ENCODE measurements at places on chromosomes 2 and 18.

DNA sequence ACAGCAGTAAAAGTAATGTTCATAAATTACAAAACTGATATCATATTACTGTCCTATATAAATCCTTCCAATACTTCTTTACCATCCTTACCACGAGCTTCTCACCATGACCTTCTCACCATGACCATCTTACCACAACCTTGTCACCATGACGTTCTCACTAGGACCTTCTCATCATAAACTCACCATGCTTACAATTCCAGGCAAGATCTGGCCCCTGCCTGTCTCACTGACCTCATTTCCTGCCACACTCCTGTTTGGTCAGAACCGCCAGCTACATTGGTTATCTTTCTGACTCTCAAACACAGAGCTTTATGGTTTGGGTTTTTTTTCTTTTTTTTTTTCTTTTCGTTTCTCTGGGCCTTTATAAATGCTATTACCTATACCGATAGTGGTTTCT is 827.6 kb downstream of the RNF144A start:
- DNase-seq: no peak

- DNase-seq: no peak
Measured at GRCh38 chr2:155033652-155034051, 335.2 kb downstream of the KCNJ3 start.

DNA sequence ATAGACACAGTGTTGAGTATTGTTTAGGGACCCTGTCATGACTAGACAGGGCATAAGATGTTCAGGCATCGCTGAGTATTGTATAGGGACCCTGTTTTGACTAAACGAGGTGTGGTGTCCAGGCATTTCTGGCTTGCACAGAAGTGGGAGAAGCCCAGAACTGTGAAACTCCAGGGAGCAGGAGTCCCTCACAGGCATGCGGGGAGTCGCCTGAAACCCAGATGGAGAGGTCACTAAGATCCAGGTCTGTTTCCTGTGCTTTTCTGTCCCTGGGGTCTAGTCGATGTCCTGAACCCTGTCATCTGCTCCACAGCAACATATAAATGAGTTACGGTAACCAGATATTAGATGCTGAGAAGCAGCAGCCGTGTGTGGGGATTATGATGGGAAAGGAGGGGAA is 469.0 kb upstream of the SALL3 start:
- no peak for DNase-seq

DNA sequence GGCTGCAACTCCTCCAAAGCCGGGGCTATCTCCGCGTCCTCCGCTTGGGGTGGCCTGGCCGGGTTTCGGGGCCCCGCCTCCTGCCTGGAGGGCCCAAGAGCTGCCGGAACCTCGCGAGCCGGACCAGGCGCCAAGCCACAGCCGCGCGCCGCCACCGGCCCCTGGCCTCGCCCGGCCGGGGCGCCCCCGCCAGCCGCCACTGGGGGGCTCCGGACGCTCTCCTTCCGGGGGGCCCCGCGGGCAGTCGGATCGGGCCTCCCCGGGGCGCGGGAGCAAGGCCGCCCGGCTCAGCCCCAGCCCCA is 17.4 kb upstream of the HAAO start:
- no peak for DNase-seq

DNA sequence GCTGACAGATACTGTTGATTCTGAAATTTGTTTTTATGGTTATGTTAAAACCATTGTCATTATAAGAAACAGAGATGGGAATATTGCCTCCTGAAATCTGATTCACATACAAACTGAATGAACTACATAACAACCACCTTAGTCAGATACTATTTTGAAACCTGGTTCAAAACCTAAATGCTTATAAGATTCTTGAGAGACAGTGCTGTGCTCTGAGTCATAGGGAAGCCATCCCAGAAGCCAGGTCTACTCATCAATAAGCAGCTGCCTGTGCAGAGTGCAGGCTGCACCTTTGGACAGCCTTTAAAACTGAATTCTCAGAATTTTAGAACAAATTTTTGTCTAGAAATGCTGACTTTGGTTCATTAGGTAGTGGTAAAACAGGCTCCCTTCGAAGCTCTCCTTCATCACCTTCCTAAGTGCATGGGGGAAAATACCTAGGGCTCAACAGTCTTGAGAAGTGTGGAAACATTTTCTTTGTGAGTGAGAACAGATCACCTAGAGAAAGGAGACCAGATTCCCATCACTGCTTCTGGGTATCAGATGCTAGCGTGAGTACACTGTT is at the start of gene SERPINB7:
TSS of gene SERPINB7 (plus strand) at position 253 of the 565 bp plus-strand sequence. CDS start 6,955 bp downstream, outside the sequence.
- DNase-seq: peak; percentile 94

GRCh38 chr18:67417864-67418523 is 98.5 kb downstream of the DSEL start:
- peak; percentile 12 for DNase-seq

- DNase-seq: no peak
Measured at GRCh38 chr2:12046641-12047040, 300.2 kb downstream of the LPIN1 start.

DNA sequence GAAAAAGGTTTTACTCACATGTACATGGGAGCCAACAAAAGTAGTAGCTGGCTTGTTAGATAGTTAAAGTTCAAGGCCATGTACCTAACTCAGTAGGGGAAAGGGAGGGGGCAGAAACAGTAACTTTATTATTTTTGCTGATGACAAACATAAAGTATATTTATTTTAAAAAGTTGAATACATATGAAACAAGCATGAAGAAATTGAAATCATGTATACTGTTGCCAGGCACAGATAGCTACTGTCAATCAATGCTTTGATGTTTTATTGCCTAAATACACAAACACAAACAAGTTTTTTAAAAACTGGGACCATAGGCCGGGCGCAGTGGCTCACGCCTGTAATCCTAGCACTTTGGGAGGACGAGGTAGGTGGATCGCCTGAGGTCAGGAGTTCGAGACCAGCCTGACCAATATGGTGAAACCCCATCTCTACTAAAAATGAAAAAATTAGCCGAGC is 7.6 kb upstream of the PSD4 start:
- no peak for DNase-seq

- no peak for DNase-seq
Measured at GRCh38 chr2:33246432-33246831, 230.0 kb upstream of the RASGRP3 start.

DNA sequence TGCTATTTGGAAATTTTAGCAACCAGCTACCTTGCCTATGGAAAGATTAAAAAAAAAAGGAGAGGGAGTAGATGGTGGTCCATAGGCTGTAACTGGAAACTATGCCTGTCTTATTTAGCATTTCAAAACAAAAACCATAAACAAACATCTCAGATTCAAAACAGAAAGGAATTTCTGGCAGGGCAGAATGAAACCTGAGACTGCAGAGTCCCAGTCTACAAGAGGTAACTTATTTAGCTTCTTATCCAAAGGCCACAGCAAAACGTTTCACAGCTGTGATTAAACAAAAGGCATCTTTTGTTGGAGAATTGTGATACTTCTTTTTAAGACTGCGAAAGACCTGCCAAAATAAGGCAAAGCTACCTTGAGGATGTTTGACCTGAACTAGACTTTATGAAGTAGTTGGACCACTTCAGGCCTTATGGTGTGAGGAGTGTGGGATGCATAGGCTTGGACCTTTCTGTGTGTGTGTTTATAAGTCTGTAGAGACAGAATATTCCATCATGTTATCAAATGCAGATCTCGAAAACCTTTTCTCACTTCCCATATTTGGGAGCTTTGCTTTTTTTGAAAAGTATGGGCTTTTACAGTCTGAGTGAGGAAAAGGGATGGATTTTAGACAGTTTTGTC is 11.0 kb downstream of the CRIM1 start:
- no peak for DNase-seq

DNA sequence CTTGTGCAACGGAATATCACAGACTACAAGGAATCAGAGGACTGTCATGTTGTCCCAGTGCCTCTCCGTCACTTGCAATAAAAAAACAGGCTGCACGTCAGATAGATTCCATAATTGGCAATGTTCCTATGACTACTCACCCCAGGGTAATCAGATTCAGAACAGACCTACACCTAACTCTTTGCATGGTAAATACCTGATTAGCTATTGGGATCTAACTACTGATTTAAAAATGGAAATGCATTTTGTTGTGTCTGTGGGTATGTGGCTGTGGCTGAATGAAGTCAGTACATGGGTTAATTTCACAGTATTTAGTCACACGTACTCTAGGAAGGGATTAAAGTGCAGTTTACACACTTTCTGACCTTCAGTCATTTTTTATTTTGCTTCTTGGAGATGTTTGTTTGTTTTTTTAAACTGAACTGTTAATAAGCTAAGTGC is 91.7 kb downstream of the SCN3A start:
- DNase-seq: no peak

DNA sequence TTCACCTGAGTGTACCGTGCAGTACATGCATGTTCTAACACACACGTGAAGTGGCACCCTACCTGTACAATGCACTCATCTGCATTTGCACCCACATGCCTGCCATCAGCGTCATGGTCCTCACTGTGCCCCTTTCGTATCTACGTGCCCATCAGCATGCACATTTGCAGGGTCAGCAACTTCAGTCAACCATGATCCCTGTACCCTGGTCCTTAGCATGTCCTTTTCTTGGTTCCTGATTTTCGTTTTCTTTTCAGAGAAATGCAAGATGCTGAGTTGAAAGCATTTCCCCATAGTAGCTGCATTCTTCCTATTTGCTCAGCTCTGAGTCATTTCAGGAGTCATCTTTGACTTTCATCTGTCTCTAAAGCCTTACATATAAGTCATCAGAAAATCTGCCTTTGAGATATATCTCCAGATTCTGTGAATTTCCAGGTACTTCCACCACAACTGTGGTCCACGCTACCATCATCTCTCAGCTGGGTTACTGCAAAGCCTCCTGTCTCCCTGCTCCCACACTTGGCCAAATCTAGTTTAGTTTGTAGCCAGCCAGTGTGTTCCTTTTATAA is 14.7 kb upstream of the PUM2 start:
- no peak for DNase-seq

DNA sequence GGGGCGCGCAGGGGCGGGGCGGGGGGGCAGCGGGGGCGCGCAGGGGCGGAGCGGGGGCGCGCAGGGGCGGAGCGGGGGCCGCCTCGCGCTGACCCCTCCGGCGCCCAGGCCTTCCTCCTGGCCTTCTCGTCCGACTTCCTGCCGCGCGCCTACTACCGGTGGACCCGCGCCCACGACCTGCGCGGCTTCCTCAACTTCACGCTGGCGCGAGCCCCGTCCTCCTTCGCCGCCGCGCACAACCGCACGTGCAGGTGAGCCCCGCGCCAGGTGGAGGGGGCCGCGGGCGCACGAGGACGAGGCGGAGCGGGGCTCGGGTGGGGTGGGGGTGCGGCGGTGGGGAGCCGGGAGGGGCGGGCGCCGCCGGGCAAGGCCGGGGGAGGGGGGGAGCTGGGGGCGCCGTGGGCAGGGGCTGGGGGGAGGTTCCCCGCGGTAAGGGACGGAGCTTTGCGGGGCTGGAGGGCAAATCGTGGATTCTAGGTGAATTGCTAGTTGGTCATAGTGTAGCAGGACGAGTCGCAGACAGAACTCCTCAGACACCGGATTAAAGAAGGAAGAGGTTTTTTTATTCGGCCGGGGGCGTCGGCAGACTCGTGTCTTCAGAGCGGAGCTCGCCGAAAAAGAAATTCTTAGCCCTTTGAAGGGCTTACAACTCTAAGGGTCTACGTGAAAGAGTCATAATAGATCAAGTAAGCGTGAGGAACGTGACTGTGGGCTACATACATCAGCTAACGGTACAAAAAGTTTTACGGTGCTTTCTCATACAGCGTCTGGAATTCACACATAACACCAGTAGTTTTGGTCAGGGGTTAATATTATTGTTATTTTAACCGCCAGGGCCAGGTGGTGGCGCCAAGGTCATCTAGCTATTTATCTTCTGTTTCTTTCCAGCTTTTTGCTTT is 29.9 kb downstream of the ANO7 start:
- no peak for DNase-seq

- DNase-seq: no peak
Measured at GRCh38 chr2:86308984-86309695, 28.3 kb downstream of the REEP1 start.

- DNase-seq: peak; percentile 48
Measured at GRCh38 chr18:25453556-25454269, 101.7 kb upstream of the ZNF521 start.

GRCh38 chr18:58845928-58846724 is 18.6 kb upstream of the ZNF532 start:
- no peak for DNase-seq

- DNase-seq: no peak
Measured at GRCh38 chr2:215874418-215874817, 138.9 kb downstream of the MREG start.

DNA sequence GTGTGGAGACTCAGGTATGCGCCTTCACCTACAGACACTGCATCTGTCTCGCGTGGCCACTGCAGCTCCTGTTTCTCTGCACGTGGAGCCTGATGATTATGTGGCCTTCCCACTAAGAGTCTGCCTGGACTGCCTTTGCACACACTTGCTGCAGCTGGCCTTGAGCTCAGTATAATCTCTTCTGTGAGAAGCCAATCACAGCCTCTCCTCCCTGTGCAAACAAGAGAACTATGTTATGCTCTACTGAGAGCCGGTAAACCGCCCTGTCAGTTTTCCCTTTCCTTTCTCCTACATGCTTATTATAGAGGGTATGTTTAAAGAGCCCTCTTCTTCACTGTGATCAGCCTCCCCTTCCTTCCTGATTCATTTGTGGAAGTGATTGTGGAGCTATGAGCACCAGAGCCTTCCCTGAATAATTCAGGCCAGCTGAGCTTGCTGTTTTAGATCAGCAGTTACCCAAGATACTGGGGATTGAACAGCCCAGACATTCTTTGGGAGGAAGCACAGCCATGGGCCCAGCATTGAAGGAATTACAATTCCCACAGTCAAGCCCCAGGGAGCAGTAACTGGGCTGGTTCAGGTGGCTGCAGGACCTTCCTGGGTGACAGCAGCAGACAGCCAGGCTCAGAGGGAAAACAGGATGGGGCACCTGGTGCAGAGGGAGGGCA is 3.7 kb upstream of the TGFA start:
- no peak for DNase-seq

DNA sequence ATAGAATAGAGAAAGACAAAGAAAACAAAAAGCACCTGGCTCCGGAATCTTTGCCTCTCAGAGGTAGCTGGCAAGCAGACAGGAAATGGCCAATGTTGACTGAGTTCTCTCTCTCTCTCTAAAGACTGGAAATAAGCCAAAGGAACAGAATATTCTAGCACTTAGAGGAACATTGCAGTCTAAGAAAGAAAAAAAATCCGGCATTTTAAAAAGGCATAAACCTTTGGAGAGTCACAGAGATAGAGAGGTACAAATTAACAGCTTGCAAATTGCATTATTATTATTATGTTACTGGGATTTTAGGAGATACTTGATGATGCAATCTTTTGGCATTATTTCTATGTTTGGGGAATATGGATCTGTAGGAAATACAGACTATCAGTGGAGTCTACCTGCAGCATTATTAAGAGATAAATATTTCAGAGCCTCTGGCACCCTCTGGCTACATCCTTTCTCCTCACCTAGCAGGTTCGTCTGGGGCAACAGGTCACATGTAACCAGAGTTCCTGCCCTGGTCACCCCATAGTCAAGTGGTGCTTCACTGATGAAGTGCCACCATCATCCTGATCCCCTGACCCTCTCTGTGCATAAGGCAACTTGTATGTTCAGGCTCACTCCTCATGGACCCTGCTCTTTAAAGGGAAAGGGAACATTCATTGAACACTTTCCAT is 318.9 kb upstream of the ACVR2A start:
- DNase-seq: no peak

- DNase-seq: no peak
Measured at GRCh38 chr2:10957391-10957790, 45.7 kb downstream of the KCNF1 start.

Measured in epithelial cell of proximal tubule (primary cell).